ENCODE measurements at places on chromosomes 3 and 15. TPM values are rescaled to one million over a fixed set of nuclear protein-coding genes. Genes with fewer than 3 reads are reported as not detected.

Gene TSEN2
- 24.7 TPM for total RNA-seq

Gene PRR23C
- not detected for total RNA-seq

Gene APH1B
- 9.3 TPM for total RNA-seq

- DNase-seq: no peak
These were observed 12.1 kb downstream of the KIF9 start for GRCh38 chr3:47270526-47270925.

DNA sequence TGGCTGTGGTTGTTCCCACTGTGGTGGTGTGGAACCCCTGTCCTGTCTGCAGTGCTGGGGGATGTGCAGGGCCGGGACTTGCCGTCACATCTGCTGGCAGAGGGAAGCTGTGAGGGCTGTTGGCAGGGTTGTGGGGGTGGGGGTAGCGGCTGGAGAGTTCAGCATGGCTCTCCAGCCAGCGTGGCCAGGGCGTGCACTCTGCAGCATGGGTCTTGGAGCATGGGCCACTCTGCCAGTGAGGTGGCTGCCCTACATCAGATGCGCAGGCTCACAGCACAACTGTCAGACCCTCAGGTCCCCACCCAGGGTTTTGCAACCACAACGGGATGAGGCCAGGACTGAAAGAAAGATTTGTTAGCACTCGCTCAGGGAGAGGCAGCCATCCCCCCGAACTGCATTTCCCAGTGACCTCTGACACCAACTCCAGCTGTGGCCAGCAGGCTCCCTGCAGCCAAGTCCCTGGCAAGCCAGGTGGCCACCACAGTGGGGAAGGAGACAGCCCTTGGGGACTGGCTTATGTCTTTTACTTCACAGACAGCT, 237.7 kb upstream of the LYSMD4 start:
- DNase-seq: no peak

GRCh38 chr3:43096761-43097160, 9.1 kb downstream of the POMGNT2 start:
- no peak for DNase-seq

DNA sequence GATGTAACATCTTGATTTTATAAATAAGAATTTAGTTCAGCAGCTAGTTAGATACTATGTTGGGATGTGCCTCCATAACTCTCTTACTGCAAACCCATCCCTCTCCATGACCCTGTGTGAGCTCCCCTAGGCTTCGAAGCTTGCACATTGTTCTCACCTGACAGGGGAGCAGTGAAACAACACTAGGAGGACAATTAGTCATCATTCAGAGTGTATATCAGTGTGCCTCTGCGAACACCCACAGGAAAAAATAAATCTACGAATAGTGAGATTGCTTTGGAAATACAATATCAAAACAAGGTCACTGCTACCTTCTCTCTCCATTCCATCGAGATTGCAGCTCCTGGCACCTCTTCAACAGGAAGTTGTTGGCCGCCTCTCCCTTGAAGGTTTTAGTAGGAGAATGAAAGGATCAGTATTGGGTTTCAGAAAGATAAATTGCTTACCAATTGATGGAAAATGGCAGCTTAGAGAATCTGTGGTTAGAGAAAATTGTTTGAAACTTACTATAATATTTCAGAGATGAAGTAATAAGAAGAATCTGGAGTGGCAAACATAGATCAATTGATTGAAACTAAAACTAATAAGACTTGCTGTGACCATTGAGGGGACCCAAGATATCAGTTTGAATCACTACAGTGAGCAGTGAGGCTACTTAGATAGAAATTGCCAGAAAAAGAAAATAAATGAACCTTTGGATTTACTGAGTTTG, 103.2 kb downstream of the CHL1 start:
- DNase-seq: no peak

DNA sequence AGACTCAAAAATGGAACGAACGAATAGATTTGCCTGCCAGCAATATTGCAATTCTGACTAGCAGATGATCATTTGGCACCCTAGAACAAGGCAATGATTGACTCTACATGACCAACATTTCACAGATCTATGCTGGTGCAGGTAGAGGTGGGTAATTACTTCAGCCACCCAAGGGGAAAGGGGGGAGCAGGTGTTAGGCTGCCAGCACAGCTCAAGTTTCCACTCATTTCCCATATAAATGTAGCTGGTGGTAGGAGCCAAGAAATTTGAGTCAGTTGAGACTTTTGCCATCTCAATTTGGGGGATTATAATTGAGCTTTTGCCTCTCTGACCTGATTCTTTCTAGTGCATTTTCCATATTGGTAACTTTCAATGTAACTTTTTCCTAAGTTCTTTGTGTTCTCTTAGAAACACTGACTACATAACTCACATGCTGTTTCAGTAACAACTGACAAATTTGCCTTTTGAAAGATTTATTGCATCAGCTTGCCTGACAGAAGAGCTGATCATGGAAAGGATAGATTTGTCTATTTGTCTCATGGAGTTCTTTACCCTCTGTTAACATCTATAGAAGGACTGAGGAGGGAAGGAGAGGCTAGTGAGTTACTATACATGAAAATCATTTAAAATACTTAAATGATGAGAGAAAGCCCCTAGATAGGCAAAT, 902.5 kb downstream of the ZPLD1 start:
- DNase-seq: no peak

- no peak for DNase-seq
These were observed 112.2 kb upstream of the ABHD17C start for GRCh38 chr15:80582816-80583423.

DNA sequence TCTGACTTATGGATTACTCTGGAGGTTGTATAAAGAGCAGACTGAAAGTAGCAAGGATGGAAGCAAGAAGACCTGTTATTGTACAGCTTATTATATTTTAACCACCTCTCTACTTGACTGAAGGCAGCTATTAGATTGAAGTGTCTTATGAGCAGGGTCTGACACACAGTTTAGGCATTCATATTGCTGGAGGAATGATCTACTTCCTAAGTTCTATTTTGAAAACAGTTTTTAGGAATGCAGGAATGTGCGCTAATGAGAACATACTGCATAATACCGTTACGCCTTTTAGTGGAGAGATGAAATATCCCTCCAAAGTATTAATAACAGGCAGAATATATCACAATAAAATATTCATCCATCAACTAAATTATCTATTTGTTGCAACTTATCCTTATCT, 193.3 kb downstream of the ISL2 start:
- no peak for DNase-seq

- DNase-seq: no peak
These were observed 43.7 kb downstream of the CHRD start for GRCh38 chr3:184423561-184423960.

- no peak for DNase-seq
These were observed 62.2 kb downstream of the PFN2 start for GRCh38 chr3:149908424-149908957.

DNA sequence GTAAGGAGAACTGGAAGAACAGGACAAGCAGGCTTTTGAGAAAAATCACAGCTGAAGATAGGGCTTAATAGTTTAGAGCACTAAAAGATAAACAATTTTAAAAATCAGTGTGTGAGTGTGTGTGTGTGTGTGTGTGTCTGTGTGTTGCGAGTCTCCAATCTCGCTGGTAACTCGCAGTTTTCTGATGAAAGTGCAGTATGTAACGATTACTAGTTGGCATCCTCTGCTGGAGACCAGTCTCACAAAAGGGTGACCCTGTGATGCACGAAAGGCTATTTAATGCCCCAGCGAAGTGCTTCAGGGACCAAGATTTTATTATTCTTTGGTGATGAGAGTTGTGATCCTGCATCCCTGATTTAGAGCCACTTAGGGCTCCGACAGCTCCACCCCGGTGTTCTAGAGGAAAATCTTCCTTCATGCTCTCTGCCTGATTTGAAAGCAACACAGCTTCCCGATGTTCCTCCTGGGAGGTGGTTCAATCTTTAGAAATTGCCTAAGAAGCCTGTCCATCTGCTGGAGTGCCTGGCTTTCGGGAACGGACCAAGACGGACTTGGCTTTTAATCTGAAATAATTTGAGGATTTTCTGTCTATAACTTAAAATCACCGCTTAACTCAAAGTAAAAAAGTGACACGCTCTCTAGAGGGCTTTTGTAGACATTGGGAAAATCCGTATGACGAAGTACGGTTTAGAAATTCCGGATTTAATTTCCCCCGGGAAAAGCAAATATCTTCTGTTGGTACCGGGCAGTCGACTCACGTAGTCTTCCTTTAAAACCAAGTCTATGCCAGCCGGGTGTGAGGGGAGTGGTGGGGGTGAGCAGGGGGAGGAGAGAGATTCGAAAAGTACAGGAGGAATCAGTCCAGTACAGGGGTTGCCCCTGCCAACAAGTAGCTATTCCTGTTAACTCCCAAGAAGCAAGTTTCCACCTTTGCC, 1.1 kb upstream of the ALCAM start:
- no peak for DNase-seq

DNA sequence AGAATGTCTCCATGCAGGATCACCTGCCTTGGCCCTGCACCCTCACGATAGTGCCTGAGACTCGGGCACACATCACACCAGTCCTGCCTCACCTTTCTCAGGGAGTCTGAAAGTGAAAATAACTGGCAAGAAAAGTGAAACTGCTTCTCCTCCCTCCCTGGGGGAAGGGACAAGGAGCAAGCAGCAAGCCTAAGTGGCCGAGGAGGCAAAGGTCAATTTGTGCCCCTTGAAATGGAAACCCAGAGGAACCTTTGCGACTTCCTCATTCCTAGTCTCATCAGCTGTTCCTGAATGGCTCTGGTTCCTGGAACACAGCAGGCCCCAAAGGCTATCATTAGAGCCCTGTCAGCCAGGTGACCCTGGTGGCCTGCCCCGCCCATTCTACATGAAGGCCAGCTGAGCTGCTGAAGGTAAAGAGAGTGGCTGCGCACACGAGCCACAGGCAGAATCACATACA, 28.0 kb upstream of the SLCO2A1 start:
- no peak for DNase-seq
